GM04504 (cell line): ENCODE measurements at places on chromosomes 12 and 14.

DNA sequence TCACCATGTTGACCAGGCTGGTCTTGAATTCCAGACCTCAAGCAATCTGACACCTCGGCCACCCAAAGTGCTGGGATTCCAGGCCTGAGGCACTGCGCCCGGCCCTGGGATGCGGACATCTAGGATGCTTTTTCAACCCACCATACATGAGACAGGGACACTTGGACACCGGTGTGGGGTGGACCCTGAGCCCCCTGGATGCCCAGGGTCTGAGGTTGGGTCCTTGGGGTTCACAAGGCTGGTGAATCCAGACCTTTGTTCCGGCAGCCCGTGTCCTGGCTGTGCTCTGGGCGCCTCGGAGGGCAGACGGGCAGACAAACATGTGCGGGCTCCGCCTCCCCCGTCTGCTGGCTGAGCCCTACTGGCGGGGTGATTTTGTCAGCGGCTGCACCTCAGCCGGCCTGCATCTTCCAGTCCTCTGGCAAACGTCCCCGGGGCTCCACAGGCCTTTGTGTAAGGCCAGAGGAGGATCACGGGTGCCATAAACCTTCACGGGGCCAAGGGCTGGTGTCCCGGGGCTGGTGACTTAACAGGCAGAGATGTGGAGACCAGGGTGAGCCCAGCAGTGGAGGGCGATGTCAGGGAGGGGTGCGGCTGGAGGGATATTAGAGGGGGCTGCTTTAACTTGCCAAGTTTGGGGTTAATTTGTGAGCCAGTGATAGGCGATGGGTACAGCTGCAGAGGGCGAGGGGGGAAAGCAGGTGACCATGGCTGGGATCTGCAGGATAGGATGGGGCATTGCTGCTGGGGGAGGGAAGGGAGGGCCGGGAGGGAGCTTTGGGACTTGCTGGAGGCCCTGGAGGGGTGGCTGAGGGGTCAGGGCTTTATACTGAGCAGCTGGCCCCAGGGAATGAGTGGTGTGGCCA, 5.8 kb downstream of the ASPG start:
- DNase-seq: no peak

GRCh38 chr12:62317017-62317416, 56.8 kb downstream of the USP15 start:
- no peak for DNase-seq

GRCh38 chr12:49567302-49567610, 686 bp downstream of the MCRS1 start:
- no peak for DNase-seq

- no peak for DNase-seq
Measured at GRCh38 chr14:67418401-67419191, 6.6 kb upstream of the PLEK2 start.

DNA sequence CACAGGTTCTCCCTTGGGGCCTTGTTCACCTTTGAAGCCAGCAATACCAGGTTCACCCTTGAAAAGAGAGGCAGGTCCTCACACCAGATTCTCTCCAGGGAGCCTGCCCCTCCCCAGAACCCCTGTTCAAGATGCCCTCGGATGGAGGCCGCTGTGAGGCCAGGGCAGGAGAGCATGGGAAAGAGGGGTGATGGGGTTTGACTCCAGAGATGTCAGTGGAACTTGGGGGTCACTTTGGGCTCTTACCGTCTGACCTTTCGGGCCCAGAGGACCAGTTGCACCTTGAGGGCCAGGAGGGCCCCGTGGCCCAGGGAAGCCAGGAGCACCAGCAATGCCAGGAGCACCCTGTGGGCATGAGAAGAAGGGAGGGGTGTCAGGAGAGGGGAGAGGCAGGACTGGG, 17.4 kb downstream of the COL2A1 start:
- no peak for DNase-seq

DNA sequence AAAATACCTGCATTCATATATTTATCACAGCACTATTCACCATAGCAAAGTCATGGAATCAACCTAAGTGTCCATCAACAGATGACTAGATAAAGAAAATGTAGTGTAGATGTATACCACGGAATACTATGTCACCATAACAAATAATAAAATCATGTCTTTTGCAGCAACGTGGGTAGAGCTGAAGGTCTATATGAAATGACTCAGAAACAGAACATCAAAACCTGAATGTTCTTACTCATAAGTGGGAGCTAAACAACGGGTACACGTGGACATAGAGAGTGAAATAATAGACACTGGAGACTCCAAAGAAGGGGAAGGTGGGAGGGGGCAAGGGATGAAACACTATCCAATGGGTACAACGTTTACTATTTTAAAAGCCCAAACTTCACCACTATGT, 37.9 kb downstream of the SLC38A1 start:
- no peak for DNase-seq

DNA sequence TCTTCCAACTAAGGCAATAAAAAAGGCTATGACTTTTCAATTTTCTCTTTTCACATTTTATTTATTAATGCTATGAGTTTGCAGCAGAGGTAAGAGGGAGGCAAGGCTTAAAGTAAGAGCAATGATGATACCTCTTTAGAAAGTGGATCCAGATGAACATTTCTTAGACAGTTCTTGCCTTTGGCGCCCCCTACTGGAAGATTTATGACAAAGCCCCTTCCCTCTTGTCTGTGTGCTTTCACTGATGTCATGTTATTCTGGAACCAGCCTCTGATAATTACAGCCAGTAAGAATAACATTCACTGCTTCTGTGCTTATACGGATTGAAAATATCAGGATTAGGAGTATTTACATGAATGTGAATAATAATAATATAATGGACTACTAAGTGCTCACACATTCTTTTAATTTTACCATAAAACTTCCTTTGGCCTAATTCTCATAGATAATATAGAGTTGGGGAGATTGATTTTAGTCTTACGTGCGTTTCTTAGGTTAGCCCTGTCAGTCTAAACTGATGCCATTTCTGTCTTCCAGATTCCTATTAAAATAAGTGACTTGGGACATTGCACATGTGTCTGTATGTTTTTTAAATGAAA, 1929.9 kb upstream of the SEL1L start:
- peak; percentile 40 for DNase-seq

- DNase-seq: no peak
Measured at GRCh38 chr12:108778053-108778452, 46.7 kb upstream of the CORO1C start.

DNA sequence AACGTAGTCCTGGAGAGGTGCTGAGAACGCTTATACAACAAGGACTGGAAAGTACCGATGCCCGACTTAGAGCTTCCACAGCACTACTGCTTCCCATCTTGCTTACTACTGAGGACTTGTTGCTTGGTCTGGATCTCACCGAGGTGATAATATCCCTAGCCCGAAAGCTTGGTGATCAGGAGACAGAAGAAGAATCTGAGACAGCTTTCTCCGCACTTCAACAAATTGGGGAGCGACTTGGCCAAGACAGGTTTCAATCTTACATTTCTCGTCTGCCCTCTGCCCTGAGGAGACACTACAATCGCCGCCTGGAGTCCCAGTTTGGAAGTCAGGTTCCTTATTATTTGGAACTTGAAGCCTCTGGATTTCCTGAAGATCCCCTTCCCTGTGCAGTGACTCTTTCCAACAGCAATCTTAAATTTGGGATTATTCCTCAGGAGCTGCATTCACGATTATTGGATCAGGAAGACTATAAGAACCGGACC, 1.1 kb downstream of the TOGARAM1 start:
- no peak for DNase-seq

DNA sequence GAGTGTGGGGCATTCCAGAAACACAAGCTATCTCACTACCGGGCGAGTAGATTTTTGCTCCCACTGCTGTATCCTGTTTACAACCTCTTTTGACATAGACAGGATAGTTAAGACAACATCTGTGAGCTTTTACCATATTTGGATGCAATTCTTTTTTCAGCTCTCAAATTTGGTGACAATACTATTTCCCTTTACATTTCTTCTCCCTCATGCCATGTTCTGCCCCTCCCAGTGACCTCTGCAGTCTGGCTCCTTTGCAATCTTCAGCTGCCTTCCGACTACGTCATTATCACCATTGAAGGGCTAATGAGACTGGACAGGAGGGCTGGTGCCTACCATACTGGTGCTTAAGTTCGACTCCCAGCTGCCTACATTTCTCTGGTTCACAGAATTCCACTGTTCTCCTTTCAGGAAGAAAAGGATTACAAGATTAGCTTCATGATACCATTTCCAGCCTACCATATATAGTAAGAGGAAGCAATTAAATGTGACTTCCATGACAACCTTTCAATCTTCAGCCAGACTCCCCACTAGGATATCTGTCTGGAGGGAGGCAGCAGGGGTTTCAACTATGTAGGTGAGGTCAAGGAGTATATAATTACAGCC, 251.6 kb downstream of the PHLDA1 start:
- no peak for DNase-seq

DNA sequence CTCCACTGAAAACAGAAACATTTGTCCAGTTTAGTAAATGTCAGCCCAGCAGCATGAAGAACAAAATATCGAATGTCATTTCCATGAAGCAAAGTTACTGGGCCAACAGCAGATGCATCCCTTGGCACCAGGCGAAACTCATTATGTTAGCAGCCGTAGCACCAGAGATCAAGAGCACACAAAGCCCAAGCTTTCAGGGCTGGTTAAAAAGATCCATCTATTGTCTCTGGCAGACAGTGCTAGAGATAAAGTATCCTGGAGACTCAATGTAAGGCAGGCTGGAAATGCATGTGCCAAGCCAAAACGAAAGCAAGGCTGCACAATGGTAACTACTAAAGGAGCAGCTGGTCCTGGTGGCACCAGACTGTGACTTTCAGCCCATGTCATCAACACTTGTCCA, 120.3 kb upstream of the PLEKHG7 start:
- no peak for DNase-seq
